ENCODE measurements at places on chromosomes 1 and 21.
A peak's percentile ranks its signal among the peaks of the same experiment; 100 is the strongest.

GRCh38 chr21:15058854-15059263 is 5.9 kb downstream of the NRIP1 start:
- no peak for DNase-seq

- DNase-seq, result no peak
Measured at GRCh38 chr21:42568376-42568775, 54.7 kb downstream of the SLC37A1 start.

DNA sequence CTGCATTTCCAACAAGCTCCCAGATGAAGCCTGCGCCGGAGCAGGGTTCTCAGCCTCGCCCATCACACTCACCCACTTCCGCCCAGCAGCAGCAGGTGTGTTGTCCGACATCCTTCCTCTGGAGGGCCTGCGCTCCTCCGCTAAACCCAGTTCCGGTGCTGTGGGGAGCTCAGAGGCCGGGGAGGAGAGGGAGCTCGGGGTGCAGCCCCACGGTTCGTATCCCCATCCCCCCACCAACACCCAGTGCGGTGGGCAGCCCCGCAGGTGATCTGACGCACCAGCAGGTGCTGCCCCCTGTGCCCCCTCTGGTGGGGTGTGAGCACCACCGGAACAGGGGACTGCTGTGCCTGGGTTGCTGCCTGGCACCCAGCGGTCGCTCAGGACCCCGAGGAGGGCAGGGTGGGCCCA is 3.4 kb upstream of the PEX10 start:
- no peak for DNase-seq

DNA sequence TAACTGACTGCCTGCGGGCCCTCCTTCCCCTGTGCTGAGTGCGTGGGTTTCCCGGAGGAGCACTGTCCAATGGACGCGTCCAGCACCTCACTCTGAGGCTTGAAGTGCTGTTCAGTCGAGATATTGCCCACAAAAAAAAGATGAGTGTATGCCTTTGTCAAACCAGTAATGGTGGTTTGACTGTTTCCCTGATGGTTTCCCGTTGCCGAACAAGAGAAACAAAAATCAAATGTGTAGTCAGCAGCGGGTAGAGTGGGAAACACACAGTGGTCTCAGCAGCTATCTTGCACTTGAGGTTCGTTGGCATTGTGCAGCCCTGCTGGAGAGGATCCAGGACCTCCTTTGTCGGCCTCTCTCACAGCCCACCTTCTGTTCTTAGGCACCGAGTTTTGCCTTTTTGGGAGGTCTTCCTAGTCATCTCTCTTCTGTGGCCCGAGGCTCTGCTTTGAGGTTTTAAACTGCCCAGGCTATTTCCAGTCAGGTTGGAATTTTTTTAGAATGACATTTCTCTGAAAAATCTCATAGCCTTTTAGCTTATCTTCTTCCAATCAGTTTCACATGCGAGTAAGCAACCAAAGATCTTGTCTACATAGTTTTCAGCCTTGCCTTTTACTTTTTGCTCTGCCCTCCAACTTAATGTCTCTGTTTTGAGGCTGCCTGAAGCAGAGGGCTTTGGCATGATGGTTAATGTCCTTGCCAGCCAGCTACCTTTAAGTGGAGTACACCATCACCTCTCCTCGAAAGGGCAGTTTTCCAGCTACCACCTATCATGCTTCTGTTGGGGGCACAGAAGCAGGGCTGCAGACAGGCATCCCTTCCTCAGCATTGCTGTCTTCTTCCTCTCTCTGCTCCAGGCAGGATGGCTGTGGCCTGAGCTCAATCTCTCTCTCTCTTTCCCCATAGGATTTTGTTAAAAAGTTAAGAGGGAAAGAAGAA is 132.3 kb downstream of the URB2 start:
- no peak for DNase-seq

DNA sequence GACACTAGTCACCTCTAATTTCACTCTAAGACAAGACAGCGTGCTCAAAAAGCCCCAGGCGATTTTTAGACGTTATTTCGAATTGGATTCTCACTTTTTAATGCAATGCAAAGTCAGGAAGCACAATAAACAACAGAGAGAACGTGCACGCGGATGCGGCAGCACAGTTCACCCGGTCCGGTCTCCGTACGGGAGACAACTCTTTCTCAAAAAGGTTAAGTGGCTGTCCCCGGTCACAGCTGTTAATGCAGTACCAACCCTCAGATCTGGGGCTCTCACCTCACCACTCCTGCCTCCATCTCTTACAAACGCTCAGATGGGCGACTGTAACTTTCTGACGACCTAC is 1.2 kb downstream of the HP1BP3 start:
- DNase-seq, result peak; percentile 32

- DNase-seq, result no peak
Measured at GRCh38 chr1:76336931-76337371, 262.4 kb downstream of the ST6GALNAC3 start.

DNA sequence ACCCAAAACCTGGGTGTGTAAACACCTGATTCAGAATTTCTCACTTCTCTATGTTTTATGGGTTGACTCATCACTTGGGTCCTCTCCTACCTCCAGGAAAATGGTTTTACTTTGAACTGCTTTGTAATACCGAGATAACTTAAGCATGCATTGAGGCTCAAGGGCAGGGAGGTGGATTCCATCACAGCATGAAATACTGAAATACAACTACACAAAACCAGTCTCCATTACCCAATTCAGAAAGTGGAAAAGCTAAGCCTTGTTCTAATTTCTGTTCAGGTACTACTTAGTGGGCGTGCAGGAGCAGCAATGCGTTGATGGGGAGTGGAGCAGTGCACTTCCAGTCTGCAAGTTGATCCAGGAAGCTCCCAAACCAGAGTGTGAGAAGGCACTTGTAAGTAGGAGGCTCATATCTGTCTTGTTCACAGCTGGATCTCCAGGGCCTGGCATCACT is 6.1 kb upstream of the C4BPA start:
- no peak for DNase-seq

GRCh38 chr21:42833859-42834725 is 45.2 kb downstream of the WDR4 start:
- peak; percentile 29 for DNase-seq

DNA sequence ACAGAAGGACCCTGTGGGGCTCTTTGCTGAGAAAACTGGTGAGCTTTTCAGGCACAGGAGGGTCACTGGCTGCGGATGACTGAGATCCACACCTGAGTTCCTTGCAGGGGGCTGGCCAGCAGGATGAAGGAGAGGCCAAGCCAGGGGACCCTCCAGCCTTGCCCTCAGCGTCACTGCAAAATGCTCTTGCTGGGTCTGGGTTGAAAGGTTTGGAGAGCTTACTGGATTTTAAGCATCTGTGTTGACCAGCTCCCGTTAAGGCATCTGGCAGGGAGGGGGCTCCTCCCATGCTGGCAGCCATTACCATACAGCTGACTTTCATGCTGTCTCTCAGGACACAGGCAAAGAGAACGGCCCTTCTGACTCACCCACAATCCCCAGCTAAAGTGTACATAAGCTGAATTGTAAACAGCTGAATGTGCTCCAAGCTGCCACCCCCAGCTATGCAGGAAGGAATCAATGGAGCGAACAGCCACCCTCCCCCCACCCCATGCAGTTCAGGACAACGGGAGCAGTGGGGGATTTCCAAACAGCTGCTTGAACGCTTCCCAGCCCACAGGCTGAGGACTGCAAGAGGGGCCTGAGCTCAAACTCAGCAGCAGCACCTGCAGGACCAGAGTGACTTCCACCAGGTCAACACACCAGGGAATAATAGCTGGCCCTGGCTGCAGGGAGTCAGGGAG is 21.3 kb upstream of the A3GALT2 start:
- peak; percentile 60 for DNase-seq

DNA sequence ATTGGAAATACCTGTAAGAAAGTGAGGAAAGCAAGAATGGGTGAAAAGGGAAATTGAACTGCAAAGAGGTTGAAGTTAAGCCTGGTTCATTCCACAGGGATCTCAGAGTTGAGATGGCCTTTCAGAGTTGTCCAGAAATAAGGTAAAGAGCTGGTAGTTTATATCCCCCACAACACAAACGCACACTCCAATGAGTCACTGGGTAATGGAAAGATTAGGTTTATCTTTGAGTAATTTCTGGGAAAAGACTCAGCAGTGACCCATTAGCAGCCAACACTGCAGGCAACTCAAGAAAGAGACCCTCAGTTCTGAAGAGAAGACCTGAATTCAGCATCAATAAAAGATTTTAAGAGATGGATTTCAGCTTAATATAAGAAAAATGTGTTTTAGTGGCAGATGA is 485.5 kb downstream of the PTPRC start:
- DNase-seq, result no peak

DNA sequence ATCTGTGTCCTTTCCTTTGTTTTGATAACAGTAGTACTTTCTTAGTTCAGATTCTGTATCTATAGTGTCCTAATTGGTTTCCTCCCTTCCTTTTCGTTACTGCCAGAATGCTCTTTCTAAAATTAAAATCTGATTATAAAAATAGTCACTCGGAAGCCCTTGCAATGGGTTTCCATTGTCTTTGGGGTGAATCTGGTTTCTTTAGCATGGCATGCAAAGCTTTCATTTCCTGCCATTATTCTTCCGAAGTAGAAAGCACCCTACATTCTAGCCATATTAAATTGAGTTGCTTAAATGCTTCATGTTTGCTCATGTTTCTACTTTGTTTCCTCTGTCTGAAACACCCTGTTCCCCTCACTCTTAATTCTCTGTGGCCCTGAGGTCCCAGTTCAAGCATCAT is 53.2 kb upstream of the MACF1 start:
- no peak for DNase-seq

DNA sequence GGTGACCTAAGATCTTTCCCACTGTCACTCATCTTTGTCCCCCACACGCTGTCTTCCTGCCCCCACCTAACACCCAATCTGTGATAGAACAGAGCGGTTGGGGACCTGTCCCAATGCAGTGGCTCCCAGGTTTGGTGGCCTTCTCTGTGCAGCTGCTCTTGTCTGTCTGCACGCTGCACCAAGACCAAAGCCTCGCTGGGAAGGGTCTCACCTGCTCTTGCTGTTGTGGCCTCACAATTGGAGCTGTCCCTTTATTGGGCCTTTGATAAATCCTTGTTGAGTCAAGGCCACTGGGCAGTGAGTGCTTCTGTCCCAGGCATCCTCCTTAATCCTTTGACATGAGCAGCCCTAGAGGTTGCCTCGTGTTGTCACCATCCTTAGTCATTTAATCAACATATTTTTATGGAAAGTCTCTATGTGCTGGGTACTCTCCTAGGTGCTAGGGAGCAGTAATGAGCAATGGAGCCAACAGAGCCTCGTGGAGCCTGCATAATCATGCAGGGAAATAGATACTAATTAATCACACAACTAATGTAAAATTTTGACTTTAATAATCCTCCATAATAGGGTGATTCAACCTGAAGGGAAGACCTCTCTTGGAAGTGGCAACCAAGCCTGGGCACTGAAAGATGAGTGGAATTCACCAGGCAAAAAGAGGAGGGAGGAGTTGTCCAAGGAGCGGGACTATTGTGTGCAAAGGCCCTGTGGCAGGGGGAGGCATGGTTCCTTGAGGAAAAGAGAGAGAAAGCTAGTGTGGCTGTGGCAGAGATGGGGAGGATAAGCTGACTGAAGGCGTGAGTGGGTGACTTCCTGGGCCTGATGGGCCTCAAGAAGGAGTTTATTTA is 57.6 kb downstream of the MAN1C1 start:
- DNase-seq, result no peak

GRCh38 chr1:107840725-107841124 is 124.3 kb downstream of the VAV3 start:
- DNase-seq, result no peak

- no peak for DNase-seq
Measured at GRCh38 chr1:241932845-241933244, 24.7 kb upstream of the BECN2 start.

DNA sequence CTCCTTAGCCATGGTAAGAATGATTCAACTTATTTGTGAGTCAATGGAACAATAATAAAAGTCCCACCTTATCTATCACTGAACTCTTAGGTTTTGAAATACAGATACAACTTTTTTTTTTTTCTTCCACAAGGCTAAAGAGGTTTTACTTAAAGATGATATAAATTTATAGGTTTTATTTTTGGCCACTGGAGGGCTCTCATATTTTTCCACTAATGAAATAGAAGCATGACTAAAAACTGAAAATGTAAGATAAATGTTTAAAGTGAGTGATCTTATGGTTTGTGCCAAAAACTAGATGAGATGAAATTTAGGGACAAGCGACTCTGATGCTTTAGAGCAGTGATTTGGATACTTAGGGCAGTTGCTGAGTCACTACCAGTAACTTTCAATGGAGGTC is 499.0 kb downstream of the NUF2 start:
- DNase-seq, result no peak

- DNase-seq, result no peak
Measured at GRCh38 chr1:53589043-53589887, 130.1 kb downstream of the DMRTB1 start.

GRCh38 chr21:29257701-29258100 is 41.0 kb upstream of the BACH1 start:
- no peak for DNase-seq

GRCh38 chr21:32143241-32143939 is 135.5 kb downstream of the MIS18A start:
- no peak for DNase-seq

GRCh38 chr1:216238844-216239243 is 184.4 kb downstream of the USH2A start:
- no peak for DNase-seq

DNA sequence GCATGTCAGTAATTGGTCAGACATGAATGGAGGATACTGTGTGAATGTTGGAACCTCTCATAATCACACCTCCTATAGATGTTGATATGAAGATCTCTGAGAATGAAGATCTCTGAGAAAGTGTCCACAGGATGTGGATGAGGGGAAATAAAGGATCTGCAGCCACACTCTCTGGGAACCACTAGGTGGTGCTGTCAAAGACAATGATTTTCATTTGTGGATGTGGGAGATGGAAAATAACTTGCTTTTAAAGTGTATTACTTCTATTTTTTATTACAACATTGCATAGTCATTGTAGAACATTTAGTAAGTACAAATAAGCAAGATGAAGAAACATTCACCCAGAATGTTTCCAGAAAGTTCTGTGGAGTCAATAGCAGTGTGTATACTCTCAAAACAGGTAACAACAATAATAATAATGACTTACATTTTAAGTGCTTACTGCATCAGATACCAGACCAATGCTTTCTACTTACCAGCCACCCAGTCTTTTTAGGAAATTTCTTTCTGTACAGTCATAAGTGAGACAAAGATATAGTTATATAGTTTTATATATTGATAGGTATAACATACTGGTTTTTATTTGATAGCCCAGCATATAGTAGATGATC is 128.2 kb downstream of the ATG4C start:
- peak; percentile 42 for DNase-seq

DNA sequence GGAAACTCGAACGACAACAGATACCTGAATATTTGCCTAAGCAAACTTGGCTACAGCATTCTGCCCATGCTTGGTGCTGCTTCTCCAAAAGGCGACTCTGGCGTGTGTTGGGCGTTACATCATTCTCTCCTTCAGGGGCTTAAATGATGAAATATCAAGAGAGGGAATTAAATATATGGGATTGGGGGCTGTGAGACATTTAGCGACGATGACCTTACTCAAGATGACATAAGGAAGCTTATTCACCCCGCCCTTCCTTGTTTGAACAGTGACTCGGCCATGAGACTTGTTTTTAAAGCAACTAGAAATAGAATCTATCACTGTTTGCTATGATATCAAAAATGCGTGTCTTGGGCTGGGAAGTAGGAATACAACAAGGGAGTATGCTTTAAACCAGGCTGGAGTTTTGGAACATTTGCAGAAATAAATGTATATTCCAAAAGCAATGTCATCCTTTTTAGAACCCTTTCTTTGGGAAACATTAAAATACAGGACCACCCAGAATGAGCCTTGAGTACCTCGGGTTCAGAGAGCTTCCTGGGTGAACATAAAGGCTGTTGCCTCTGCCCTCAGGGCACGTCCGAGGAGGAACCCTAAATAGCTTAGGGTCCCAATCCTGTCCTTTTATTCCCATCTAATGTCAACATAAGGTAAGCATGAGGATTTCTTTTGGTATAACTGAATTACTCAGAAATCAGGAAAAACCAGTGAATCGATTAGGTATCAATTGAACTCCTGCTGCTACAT is 123.3 kb upstream of the SLC45A1 start:
- no peak for DNase-seq

Measured in D341Med (cell line).